ENCODE measurements at places on chromosomes 11 and 22.

- DNase-seq = no peak
These were observed 92.8 kb upstream of the KCNQ1OT1 start for GRCh38 chr11:2792381-2793250.

GRCh38 chr11:87324817-87325489 is 287.2 kb downstream of the TMEM135 start:
- no peak for DNase-seq

DNA sequence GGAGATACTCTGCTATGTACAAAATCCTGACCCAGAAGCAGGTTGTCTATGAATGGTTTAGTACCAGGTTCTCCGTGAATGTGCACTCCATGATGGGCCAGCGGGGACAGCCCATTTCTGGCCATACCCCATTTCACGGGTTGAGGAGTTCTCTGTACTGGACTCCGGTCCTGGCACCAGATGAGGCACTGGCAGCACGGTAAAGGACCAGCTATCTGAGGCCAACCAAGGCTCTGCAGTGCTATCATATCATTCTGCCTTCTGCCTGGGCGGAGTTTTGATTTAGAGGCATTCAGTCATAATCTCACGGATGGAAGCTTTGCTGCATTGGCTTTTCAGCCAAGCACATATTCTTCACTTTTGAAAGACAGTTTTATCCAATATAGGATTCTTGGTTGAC is 18.5 kb upstream of the KMT5B start:
- DNase-seq = no peak

DNA sequence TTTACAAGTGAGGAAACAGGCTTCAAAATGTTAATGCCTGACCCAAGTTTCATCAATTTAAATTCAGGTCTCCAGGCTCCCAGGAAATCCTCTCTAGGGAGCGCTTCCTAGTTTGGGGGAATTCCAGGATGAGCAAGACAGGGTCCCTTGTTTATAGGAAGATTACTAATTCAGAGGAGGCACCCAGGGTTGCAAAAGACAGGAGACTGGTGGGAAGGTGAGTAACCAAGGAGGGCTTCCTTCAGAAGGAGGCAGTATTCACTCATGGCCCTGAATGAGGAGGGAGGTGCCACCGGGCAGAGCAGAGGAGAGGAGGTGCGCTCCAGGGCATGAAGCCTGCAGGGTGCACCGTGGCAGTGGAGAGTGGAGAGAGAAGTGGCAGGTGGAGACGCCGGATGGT is 1.6 kb downstream of the TMEM132A start:
- no peak for DNase-seq

- no peak for DNase-seq
These were observed 1.3 kb downstream of the WEE1 start for GRCh38 chr11:9574622-9575259.

- DNase-seq = peak; percentile 63
These were observed 85.9 kb downstream of the ZNF280B start for GRCh38 chr22:22422629-22423112.

DNA sequence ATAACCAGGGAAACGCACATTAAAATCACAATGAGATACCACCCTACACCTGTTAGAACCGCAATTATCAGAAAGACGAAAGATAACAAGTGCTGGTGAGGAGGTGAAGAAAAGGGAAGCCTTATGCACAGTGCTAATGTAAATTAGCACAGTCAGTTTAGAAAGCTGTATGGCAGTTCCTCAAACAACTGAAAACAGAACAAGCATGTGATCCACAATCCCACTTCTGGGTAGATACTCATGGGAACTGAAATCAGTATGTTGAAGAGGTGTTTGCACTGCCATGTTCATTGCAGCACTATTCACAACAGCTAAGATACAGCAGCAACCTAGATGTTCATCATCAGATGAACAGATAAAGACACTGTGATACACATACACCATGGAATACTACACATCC is 75.0 kb upstream of the CCND1 start:
- no peak for DNase-seq

- no peak for DNase-seq
These were observed 15.3 kb upstream of the ACCSL start for GRCh38 chr11:44032299-44033085.

GRCh38 chr22:36328635-36329253 is 59.0 kb downstream of the MYH9 start:
- no peak for DNase-seq

DNA sequence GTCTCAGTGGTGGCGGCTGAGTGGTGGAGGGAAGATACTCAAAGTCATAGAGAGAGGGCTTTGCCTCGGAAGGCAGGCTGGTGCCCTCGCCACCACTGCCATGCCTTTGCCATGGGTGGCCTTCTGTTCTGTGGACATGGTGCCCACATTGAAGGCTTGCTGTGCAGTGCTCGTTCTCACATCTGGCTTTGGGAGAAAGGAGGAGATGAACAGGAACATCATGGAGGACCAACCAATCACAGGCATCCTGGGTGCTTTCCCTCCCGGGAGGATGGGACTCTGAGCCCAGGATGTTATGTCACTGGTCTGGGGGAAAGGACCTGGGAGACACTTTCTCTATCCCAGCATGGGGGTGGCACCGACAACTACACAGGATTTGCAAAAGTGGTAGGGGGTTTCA is 82.3 kb upstream of the NARS2 start:
- DNase-seq = no peak

- DNase-seq = no peak
These were observed 74.5 kb downstream of the TTC28 start for GRCh38 chr22:28604966-28605761.

DNA sequence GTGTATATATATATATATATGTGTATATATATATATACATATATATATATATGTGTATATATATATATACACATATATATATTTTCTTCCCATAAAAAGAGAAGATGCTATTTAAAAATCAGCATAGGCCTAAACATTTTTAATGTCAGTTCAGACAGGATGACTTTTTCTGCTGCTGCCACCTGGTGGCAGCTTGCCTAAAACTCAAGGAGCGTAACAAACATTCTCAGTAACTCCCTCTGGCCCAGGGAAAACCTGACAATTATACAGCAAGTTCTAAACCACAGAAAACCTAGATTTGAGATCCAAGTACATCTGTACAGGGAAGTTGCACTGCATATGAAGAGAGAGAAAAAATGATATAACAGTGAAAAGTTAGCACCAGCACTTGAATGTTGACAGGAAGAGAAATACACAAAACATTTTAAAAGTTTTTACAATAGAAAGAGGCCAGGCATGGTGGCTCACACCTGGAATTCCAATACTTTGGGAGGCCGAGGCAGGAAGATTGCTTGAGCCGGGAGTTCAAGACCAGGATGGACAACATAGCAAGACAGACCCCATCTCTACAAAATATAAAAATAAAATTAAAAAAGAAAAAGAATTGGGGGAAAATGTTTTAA is 16.6 kb downstream of the OR8A1 start:
- DNase-seq = peak; percentile 54

- no peak for DNase-seq
These were observed 9.2 kb upstream of the IFITM3 start for GRCh38 chr11:329886-330253.

DNA sequence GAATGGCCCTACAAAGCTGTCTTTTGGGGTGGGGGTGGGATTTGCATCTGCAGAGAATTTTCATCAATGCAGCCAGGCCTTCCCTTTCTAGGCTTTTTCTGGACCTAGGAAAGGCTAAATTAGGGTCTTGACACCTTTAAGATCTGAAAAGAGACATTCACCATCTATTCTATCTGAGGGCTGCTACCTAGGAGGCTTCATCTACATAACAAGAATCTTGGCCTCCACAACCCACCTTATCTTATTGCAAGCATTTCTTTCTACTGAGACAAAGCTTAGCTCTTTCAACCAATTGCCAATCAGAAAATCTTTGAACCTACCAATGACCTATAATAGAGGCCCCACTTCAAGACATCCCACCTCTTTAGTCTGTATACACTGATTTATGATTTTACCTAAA is 20.7 kb upstream of the INCENP start:
- DNase-seq = no peak

DNA sequence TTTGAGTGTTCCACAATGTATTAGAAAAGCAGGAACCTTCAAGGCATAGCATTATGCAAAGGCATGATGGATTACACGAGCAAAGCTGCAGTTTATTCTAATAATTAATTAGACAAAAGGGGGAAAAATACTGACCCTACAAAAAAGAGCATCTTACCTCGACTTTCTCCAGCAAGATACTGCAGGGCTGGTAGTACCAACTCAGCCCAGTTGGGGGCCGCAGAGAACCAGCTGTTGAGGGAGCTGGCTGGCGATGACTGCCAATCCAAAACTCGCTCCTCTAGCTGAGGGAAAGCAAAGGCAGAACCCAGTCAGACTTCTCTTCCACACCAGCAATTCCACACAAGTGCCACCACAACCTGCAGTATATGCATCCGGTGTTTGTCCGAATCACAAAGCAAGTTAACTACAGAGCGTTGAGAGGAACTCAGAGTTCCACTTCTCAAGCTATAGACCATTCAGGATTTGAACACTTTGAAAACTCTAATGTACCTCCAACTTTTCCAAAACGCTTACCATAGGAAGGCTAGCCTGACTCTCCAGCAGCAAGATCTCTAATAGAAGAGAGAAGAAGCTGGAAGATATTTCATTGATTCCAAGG is 13.7 kb downstream of the NFRKB start:
- peak; percentile 42 for DNase-seq

- DNase-seq = no peak
These were observed 89.1 kb downstream of the LARGE1 start for GRCh38 chr22:33831207-33831606.

DNA sequence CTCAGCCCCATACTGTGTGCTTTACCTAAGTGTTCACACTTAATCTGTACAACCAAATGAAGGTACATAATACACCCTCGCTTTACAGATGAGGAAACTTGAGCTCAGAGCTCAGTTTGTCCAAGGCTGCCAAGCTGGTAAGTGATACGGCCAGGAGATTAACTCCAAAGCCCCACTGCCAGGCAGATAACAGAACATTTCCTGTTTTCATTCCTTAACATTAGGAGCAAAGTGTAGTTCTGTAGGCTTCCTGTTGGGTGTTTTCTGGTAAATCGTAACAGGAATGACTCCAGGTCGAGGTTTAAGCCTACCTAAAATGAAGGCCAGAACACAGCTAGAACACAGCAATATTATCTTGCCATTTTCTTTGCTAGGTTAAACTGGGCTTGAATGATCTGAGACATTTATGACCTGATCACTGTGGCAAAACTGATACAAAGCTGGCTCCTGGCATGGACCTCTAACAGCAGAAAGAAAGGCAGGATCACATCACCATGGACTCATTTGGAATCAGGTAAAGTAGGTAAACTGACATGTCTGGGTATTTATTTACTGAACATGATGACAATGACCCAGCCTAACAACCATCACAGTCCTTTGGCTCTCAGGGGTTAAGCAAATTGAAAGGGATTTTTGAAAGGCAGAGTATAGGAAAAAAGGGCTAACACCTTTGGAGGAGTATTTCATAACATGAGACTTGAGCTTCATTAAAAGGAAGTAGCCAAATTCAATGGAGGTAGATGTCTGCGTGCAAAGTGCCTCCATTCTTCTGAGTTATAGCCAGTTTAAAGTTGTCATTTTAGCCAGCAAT is 3.9 kb upstream of the NUP50 start:
- no peak for DNase-seq

GRCh38 chr11:12143461-12144258 is 33.3 kb downstream of the MICAL2 start:
- no peak for DNase-seq

GRCh38 chr11:13205486-13205885 is 72.1 kb upstream of the BMAL1 start:
- peak; percentile 18 for DNase-seq

DNA sequence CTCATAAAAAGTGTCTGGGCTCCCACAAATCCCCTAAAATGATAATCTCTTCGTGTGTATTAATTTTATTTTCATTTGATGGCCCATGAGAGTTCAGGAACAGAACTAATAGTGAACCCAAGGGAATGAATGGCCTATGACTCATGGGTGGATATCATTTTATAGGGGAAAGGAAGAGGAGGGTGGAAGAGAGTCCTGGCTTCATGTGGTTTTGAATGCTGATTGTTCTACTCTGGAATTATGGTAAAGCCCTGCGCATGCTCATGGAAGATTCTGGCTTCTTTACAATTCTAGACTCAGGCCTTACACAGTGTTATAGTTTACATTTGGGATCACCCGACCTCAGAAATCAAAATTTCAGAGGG is 35.2 kb downstream of the MAML2 start:
- no peak for DNase-seq

DNA sequence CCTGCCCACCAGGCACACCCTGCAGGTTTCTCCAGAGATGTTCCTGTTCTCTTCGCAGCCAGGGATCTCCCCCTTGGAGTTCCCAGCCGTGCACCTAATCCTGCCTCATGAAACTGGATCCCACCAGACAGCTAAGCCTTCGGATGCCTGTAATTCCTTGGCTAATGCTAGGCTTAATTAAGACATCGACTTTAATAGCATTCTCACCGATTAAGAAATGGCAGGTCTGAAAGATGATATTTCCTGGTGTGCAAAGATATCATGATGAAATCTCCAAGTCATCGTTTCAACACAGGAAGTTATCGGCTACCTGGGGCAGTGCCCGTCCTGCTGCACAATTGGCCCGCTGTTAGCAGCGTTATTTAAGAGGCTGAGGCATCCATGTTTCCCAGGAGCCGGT is 41.5 kb upstream of the CCND1 start:
- DNase-seq = no peak

- no peak for DNase-seq
These were observed 19.4 kb upstream of the PHOX2A start for GRCh38 chr11:72263361-72263760.

DNA sequence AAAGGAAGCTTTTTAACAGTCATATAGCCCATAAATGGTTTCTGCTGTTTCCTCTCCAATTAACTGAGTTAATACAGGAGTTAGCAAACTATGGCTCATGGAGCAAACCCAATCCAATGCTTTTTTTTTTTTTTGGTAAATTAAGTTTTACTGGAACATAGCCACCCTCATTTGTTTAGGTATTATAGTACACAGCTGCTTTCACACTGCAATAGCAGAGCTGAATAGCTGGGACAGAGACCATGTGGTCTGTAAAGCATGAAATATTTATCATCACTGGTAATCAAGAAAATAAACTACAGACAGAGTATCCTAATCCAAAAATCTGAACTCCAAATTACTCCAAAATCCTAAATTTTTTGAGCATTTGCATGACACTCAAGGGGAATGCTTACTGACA is 53.7 kb downstream of the RDX start:
- no peak for DNase-seq

DNA sequence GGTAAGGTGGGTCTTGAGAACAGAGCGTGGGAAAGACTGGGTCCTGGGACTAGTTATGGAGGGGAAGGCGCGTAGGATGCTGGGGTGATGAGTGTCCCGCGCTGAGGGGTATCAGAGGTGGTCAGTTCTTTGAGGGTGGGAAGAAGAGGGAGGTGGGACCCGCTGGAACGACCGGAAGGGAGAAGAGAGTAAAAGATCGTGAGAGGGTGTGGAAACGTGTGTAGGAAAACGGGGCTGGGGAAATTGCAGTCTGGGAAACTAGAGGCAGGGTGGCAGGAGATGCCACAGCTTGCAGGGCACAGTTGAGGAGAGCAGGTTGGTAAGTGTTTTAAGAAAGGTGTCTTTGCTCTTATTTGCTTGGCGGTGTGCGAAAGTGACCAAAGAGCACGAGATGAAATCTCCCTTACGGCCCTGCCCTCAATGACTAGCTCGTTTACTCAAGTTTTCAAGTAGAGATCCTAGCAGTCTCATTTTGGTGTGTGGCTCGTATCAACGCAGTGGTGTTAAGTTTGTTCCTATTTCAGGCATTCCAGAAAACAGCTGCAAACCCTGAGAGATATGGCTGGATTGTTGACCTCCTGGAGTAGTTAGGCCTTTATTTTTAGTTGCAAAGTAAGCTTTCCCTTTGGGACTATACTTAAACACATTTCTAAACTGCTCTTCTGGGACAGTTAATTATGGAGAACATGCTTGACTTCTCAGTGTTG is 615 bp downstream of the STT3A start:
- DNase-seq = peak; percentile 16
